ENCODE measurements at places on chromosomes 3 and 15. TPM values are rescaled to one million over a fixed set of nuclear protein-coding genes. Genes with fewer than 3 reads are reported as not detected.

SLC28A2 gene
- total RNA-seq = not detected

CELF6 gene
- total RNA-seq = 1.7 TPM

IL17RC gene
- total RNA-seq = 0.22 TPM

PSTPIP1 gene
- 241 TPM for total RNA-seq

SEMA6D gene
- total RNA-seq = not detected

KCNAB1 gene
- 0.09 TPM for total RNA-seq

NR1I2 gene
- 0.33 TPM for total RNA-seq

INSYN1 gene
- not detected for total RNA-seq

DNA sequence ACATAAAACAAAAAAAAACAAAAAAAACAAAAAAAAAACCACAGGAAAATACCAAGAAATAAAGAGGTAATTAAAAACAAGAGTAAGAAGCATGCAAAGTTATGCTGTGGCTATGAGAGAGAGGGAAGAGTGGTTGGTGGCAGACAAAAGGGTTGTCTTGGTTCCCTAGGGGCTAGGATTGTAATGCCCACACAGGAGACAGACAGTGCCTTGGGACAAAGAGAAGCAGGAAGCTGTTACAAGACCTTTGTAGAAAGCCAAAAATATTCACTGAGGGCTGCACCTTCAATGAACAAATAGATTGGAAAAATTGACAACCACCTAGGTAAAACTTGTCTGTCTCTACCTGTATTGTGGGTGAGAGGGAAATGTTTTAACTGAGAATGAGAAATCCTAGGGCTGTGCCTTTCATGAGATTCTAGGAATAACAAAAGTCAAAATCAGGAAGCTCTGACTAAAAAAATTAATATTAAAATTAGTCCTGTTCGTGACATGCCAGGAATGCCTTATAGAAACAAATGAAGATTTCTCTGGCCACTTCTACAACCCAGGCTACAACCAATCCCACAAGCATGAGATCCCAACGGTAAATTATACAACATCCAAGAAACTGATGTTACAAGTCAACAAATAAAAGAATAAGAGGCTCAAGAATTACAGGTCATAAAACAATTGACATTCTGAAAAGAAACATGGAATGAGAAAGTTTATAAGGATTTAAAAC is 45.0 kb upstream of the PRICKLE2 start:
- DNase-seq = no peak

DNA sequence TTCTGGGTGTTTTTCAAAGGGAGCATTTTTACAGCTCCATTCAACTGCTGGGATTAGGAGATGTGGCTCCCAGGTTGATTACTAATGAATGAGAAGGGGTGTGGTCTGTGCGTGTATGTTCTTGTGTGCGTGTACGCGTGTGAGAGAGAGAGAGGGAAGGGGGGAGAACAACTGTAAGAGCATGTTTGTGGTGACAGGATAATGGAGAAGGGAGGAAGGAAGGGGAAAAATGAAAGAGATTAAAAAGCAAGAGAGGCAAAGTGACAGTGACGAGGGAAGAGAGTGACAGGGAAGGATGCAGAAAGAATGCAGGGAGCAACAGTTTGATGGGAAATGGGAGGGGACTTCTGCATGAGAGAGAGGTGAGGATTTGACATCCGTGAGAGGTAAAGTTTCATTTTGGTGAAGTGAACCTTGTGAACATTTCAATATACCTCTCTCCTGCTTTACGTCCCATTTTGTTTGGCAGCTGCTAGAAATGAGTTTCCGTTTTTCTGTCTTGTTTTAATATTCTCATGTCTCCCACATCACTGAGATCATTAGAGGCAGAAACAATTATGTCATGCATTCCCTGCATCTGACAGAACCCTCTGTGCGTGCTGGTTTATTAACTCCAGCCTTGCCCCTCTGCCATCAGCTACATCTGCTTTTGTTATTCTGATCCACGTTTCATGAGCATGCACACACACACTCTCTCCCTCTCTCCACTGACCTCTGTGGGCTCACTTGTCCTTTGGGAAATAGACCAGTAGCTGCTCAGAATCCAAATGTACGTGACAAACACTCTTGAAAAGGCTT is 161.6 kb downstream of the GAP43 start:
- no peak for DNase-seq

GRCh38 chr15:42933886-42934667 is 13.5 kb upstream of the TTBK2 start:
- no peak for DNase-seq

- DNase-seq = no peak
Measured at GRCh38 chr15:99504823-99505551, 60.8 kb upstream of the MEF2A start.

- no peak for DNase-seq
Measured at GRCh38 chr3:60933824-60934223, 317.4 kb downstream of the FHIT start.

GRCh38 chr15:51092480-51093040 is 2.1 kb downstream of the TNFAIP8L3 start:
- DNase-seq = no peak

GRCh38 chr3:43581343-43581742 is 40.5 kb downstream of the ANO10 start:
- no peak for DNase-seq

DNA sequence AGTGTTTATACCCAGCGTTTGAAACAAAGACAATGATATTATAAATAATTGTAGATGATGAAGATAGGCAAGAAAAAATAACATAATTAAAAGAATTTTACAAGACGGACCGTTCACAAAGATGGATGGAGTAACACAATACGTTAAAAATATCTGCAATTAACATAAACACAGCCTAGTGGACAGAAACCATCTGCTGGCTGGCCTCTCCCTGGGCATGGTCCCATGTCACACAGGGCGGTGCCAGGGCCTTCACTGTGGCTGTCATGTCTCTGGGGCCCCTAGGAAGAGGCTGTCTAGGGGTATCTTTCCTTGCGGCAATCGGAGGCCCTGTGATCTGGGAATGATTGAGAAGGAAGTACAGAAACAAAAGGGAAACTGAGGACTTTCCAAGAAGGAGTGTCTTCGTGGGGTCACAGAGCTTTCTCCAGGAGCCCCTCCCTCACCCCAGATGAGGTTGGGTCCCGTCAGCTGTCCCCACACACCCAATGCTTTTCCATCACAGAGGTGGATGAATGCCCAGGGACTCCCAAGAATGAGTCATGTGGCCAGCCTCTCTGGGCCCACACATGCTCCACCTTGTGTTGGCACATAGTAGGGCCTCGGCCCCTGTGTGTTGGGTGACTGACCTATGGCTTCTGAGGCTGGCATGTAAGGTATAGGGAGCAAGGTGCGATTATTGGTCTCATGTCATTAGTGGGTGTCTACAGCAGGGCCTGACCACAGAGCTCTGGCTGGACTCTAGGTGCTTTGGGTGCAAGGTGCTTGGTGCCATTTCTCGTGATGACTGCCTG is 87.1 kb downstream of the DNAJB8 start:
- no peak for DNase-seq

DNA sequence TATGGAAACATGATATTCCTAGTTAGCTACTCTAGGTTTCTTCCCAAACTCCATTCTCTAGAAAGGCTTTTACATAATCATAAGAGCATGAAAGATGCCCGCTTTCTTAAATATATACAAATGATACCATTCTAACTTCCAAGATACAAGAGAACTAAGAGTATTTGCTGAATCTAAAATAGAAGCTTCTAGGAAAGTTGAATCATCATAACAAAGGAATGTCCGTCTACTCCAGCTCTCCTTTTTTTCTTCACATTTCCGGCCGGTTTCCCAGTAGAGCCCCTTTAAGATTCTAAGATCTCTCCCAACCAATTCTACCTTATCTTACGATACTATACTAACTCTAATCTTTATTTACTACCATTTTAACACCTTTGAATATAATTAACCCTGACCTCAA is 60.1 kb downstream of the RAD18 start:
- DNase-seq = no peak

DNA sequence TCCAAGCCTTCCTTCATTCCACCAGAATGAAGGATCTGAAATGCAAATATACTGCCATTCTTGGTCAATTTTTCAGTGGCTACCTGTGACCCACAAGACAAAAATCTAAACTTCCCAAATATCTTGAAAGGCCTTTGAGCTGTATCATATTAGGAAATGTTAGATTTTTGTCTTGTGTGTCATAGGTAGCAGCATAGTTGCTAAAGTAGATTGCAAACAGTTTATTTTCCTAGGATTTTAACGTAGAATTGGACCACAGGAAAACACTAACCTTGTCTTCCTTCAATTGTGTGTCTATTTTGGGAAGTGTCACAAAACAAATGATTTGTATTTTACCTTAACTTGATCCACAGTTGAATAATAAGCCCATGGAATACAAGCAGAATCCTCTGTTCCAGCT is 42.4 kb downstream of the CP start:
- no peak for DNase-seq

DNA sequence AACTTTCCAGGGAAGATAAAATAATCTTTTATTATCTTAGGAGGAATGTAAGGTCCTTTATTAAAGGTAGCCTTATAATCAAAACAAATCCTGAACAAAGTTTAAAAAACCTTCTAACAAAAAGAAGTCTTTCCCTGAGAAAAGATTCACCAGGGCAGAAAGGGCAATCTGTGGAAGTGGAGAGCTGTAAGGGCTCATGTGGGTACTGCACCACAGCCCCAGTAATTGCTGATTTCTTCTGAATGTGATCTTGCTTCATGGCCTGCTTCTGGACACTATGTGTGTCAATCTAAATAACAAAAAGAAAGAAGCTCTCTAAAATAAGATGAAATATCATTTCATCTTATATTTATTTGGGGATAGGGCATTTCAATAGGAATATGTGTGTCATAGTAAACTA is 1501.6 kb downstream of the OTOL1 start:
- DNase-seq = no peak

DNA sequence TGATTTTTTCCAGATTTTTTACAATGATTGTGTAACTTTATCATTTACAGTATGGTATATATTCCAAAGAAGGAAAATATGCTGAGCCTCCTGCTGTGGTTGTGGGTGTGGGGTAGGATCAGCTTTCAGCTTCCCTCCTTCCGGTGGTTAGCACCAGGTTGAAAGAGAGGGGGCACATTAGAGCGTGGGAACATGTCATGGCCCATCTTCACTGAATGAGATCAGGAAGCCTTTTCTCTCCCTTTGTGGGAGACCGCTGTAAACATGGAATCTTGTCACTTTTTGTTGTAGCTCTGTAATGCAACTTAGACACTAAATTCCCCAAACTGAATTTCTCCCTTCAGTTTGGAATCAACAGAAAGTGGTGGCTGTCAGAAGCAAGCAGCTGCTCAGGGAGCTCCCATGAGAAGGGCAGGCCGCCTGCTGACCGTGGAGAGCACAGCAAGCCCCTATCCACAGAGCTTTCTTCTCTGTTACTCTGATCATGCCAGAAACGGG is 86.7 kb upstream of the LIMD1 start:
- DNase-seq = no peak

DNA sequence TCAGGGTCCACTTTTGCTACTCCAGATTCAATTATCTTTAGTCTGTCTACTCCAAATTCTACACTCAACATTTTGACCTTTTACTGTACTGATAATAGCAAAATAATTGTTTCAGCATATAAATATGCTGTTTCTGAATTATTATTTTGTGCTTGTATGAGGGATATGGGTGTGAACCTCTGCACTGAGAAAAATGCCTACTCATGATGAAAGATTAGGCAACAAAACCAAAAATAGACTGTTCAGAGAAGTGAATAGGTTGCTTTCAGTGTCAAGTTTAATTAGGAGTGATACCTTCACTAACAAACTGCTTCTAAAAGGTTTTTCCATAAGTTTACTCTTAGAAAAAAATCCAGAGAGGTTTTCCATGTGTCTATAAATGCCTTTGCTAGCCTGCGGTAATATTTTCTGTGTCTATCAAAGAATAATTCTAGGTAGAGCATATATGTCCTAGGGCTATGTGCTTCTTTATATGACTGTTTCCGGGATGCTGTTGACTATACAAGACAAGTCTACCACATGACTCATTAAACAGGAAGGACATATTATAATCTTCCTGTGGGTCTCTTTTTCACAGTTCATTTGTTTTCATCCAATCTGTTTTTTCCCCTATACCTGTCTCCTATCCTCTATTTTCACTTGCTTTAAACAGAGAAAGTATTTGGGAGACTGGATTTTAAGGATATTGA is 218.5 kb upstream of the TTC14 start:
- DNase-seq = no peak

GRCh38 chr3:32960404-32961170 is 9.1 kb downstream of the CCR4 start:
- DNase-seq = no peak

DNA sequence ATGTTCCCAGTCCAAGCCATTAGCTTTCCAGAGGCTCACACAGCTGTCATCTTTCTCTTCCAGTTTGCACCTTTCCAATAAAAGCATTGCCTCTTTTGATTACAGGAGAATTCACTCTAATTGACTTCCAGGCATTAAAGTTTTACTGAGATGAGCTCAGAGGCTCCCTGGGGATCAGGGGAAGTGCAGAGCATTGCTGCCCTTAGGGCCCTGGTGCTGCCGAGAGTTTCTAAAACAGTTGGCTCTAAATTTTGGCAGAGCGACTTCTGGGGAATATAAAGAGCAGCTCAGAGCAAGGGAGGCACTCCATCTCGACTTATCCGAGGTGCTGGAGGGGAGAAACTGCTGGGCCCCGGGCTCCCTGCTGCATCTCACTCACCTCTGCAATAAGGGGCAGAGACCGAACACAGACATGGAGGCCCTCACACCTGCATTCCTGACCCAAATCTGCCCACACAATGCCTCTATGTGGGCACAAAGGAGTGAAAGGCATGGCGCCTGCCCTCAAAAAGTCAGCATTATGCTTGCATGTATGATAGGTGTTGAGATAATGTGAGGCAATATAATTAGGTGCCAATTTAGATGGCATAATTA is 61.7 kb downstream of the SCN11A start:
- DNase-seq = no peak

Data from activated naive CD8-positive, alpha-beta T cell treated with anti-CD3 and anti-CD28 coated beads, Interleukin-2, amount 10 ng/mL, durations not matched to agents 7 days and 5 days (primary cell).